ENCODE measurements at places on chromosomes 11 and 22.

DNA sequence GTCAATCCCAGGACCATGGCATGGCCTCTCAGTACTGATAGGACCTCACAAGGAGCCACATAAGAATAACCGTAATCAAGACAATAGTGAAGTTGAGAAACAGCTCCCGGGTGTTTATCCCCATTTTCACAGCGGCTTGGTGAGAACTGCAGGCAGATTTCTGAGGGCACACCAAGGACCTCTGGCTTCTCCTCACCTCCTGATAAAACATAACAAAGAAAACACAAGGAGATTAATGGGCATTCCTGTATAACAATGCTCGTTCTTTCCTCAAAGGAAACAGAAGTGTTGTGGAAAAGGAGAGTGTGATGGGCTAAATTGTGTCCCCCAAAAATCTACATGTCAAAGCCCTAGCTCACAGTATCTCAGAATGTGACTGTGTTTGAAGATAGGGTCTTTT, 4.0 kb downstream of the SLN start:
- DNase-seq: no peak

DNA sequence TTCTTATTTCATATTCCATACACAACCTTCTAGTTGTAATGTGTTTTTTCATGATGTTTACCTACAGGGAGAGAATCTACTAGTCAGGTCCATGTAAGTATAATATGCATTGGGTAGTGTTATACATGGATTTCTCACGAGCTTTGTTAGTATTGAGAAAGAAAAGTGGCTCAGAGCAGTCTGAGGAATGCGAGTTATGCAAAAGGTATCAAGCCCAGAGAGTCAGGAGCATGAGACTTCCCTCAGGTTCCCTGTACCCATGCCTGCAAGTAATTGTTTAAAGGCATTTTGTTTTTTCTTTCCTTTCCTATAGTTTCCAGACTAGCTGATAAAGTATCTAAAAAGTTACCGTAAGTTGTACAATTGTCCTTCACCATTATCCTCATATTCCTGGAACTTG, 66.1 kb downstream of the STK33 start:
- no peak for DNase-seq

DNA sequence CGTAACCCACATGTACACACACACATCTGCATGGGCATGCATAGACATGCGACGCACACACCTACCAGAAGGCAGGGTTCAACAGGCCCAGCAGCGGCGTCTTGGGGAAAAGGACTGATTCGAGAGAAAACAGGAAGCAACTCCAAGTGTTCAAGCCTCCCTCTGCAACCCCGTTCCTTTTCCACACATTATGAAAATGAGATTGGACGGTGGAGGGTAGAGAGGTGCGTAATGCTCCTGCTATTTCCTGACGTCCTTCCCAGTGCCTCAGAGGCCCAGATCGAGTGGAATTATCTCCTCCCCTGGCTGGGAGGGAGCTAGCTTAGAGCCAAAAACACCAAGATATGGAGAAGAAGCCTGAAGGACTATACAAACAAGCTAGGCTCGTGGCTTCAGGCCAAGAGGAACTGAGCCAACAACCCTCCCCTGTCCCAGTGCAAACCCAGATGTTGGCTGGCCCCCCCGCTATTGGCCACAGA, 289.2 kb downstream of the MN1 start:
- no peak for DNase-seq

DNA sequence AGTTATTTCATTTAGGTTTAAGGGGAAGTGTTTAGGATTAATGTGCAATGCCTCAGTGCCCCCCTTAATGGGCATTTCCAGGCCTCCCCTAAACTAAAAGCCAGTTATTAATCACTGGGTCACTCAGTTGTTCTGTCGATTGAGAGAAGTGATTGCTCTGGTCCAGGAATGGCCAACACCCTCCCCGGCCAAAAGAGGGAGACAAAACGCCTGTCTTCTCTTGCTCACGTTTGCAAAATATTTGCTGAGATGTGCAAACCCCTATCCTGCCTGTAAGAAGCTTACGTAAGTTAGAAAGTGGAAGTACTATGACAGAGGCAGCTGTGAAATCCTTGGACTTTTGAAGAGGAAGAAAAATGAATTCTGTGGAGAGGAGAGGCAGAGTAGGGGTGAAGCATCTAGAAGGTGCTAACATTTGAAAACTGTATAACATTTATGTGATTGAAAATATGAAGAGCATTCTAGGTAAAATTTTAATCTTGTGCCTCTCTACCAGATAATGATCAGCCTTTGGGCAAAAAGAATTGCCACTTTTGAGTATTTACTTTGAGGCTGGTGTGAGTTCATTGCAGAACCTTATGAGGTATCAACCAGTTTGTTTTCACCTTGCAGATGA, 37.7 kb downstream of the NTM start:
- no peak for DNase-seq

GRCh38 chr11:63532799-63533475, 3.7 kb upstream of the PLAAT4 start:
- no peak for DNase-seq

DNA sequence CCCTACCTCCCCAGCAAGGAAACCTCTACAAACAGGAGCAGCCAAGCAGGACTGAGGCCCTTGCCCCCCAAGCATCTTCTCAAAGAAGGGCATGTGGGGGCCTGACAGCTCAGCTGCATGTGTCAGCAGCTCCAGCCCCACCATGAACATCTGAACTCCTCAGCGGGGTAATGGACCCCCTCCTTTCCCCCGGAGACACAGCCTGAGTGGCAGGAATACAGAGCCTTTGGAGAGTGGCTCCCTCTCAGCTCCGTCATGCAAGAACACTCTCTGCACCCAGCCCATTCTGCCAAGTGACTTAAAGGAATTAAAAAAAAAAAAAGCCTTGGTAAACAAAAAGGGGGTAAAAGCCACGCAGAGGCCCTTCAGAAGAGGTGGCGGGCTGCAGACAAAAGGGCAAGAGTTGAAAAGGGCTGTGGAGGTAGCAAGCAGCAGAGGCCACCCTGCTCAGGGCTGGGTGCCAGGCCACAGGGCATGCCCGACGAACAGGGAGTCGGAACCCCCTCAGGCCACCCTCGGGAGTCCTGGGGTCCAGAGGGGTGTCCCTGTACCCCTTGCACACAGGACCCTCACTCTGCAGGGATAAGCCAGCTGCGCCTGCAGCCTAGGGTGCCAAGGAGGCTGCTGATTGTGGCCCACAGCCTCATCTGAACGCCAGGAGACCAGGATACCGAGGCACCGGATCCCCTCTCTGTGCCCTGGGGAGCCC, 62.5 kb downstream of the MACROD1 start:
- no peak for DNase-seq

DNA sequence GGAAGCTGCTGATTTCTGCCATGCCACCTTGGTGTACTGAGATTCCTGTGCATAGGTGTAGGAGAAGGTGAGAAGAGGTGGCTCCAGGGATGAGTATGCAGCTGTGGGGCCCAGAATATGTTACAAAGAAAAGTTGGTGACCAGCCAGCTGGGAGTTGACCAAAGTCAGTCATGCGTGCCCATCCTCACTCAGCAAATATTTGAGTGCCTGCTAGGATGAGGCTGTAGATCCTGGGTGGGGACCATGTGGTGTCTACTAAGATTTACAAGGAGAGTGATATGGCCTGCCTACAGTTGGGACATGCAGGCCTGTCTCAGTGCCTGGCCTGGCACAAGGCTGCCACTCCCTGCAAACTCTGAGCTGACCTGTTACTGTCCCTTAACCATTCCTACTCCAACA, 19.4 kb downstream of the RNF185 start:
- no peak for DNase-seq

DNA sequence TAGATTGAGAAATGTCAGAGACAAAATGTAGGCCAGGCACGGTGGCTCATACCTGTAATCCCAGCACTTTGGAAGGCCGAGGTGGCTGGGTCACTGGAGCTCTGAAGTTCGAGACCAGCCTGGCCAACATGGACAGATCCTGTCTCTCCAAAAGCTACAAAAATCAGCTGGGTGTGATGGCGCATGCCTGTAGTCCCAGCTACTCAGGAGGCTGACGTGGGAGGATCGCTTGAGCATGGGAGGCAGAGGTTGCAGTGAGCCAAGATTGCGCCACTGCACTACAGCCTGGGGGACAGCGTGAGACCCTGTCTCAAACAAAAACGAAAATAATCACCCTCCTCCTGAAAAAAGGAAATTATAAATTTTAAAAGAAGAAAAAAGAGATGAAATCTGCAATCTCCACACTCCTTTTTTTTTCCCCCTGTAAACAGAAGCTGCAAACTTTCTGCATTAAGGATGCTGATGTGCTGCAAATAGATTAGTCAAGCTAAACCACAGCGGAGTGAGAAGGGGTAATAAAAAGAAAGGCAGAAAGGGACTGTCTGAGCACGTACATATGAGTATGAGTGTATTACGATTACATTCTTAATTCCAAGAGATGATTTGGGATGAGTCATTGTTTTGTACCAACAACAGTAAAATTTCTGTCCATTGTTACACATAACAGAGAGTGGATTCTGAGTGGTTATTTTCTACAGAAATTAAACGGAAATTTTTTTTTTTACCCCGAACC, 87.3 kb downstream of the SIK3 start:
- DNase-seq: no peak

DNA sequence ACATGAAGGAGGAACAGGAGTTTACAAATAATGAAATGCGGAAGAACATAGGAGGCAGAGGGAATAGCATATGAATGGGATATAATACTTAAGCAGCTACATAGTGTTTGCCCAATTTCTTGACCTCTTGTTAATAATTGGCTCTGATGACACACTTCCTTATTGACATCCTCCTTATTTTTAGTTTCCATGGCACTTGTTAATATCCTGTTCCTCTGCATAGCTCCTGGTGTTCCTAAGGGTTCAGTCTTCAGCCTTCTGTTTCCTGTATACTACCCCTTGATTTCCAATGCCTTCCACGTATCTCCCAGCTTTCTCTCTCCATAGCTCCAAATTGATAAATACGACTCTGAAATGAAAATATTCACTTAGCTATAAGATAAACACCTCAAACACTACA, 663.8 kb upstream of the API5 start:
- no peak for DNase-seq

DNA sequence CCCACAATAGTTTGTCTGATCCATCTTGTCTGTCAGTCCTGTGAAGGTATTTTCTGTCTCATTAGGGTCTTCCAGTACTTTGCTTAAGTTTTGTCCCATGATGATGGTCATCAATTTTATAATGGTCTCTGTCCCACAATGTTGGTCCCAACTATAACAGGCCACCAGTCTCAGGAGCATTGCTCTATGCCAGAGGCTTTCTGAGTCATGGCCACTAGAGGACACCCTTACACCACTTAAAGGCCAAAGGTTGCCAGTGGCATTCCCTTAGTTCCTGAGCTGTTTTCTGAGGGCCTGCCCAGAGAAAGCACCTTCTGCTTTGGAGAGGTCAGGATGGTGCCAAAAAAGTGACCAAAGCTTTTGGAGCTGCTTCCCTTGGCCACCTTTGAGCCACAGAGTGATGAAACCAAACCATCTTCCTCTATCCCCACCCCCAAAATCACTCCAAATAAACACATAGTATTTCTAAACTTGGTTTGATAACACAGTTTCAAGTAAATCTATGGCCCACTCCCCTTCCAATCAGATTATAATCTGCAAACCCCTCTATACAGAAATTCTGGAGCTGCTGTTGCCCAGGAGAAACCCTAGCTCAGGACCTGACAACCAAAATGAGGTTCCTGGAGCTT, 19.3 kb downstream of the EIF3F start:
- peak; percentile 19 for DNase-seq

GRCh38 chr11:90493379-90493778, 270.5 kb upstream of the CHORDC1 start:
- DNase-seq: no peak

DNA sequence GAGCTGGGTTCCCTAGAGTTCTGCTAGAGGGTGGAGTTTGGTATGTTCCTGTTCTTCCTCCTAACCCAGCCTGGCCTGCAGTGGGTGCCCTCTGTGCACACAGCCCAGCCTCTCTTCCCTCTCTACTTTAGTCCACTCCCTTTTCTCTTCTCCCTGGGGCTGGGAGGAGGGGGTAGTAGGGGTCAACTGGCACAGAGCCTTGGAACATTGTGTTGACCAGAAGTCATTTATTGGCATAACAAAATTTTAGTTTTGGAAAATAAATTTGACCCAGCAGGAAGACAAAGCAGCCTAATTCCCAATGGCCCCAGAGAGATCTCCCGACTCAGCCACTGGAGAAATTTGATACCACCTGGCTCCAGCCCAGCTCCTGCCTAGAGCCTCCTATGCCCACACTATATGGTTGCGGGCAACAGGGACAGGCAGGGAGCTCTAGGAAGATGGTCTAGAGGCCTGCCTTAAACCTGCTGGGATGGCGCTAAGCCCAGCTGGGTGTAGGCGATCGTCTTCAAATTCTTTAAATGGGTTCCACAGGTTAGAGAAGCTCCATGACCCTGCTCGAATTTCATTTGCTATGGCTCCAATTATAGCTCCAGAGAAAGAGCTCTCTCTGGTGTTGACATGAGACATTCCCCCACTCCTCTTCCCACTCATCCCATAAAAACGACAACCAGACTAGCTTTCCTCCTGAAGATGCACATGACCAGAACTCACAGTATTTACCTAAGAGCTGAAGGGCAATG, 9.9 kb downstream of the PCSK7 start:
- no peak for DNase-seq

- DNase-seq: no peak
Measured at GRCh38 chr11:85855341-85855656, at the start of gene CCDC83. Gene CCDC83, plus strand, starts transcription at chr11:85855383. Its CDS starts 9,741 bp downstream, at chr11:85865124.

DNA sequence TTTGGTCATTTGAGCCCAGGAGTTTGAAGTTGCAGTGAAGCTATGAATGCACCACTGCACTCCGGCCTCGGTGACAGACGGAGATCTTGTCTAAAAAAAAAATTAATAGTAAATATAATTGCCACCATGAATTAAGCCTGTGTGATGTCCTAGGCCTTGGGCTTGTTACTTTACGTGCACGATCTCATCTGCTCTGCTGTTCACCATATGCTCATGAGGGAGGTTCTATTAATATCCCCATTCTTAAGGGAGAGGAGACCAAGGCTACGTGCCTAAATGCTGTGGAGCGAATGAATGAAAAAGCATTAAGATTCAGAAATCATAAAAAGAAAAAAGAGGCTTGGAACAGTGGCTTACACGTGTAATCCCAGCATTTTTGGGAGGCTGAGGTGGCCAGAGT, 2.6 kb upstream of the ATG2A start:
- DNase-seq: no peak

DNA sequence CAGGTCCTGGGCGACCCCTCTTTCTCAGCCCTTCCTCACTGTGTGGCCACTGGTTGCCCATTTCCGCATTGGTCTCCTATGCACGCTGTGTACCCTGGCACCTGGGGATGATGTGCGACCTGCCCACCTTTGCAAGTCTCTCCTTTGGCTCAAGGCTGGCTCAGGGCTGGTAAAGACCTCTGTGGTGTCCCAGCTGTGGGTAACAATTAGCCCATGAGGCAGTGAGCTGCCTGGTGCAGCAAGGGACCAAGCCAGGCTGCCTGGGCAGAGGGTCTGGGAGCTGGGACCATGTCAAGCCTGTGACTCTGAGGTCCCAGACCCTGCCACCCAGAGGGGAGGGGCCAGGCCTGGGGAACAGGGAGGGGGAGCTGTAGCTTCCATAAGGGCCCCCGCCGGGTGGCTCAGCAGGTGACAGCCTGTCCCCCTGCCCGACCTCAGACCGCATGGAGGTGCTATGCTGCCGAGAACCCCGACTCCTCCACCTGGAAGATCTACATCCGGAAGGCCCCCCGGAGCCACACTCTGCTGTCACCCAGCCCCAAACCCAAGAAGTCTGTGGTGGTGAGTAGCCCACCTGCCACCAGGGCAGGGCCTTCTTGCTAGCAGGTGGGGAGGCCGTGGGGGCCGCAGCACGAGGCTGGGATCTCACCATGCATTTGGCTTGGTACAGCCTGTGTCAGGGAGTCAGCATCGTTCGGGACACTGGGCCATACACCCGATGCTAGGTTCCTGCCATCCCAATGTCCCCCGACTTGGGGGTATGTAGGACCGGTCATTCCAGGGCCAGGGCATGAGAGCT, 112.5 kb downstream of the KCNQ1OT1 start:
- DNase-seq: no peak

- DNase-seq: no peak
Measured at GRCh38 chr22:21975273-21975672, 7.3 kb downstream of the TOP3B start.
